ENCODE measurements at places on chromosomes 11 and 22.

DNA sequence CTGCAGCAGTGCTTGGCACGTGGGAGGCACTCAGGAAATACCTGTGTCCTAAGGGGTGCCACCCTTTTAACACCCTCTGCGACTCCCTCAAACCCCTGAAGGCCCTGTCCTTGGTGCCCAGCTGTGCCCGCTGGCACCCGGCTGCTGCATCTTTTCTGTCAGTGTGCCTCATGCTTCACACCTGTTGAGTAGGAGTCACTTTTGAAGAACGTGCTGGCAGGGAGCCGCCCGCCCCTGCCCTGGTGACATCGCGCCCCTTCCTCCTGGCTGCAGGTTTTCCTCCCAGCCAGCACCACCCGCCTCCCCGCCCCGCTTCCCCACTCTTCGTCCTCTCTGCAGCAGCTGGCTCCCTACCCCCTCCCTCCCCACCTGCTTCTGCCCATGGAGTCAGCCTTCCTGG lies 17.8 kb downstream of the FRMD8 start:
- DNase-seq: no peak

- DNase-seq: no peak
Measured at GRCh38 chr11:75301131-75301530, 50.3 kb downstream of the ARRB1 start.

DNA sequence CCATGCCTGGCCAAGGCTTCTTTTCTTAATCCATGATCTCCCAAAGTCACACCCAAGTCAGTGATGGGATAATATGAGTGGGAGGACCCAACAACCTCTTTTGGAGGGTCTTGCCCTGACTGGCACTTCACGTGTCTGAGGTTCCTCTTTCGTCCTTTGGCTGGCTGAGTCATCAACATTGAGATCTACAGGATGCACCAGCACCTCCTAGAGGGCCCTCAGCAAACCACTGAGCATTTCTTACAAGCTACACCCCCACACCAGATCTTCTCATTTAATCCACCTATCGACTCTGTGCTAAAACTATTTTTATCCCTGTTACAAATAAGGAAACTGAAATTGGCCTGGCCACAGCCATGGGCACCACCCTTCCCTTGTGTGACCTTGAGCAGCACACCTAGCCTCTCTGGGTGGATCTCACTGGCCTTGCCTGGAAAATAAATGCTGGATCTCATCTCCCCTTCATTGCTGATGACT lies 63.4 kb downstream of the FLI1 start:
- DNase-seq: peak; percentile 61

DNA sequence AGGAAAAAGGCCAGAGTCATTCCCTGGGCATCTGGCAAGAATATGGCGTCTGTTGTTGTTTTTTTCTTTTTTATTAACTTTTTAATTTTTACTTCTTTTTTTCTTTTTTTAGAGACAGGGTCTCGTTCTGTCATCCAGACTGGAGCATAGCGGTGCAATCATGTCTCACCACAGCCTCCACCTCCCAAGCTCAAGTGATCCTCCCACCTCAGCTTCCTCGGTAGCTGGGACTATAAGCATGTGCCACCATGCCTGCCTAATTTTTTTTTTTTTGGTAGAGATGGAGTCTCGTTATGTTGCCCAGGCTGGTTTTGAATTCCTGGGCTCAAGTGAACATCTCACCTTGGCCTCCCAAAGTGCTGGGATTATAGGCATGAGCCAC lies 54.0 kb upstream of the PRDM11 start:
- no peak for DNase-seq

GRCh38 chr11:9982796-9983579 lies 311.0 kb downstream of the SBF2 start:
- peak; percentile 43 for DNase-seq

GRCh38 chr11:111911563-111912401 lies at the start of gene CRYAB:
Gene CRYAB (minus strand): TSS chr11:111911770. CDS start chr11:111911724, 46 bp downstream.
- DNase-seq: peak; percentile 73

GRCh38 chr22:37275622-37276021 lies 6.7 kb upstream of the CYTH4 start:
- DNase-seq: no peak

DNA sequence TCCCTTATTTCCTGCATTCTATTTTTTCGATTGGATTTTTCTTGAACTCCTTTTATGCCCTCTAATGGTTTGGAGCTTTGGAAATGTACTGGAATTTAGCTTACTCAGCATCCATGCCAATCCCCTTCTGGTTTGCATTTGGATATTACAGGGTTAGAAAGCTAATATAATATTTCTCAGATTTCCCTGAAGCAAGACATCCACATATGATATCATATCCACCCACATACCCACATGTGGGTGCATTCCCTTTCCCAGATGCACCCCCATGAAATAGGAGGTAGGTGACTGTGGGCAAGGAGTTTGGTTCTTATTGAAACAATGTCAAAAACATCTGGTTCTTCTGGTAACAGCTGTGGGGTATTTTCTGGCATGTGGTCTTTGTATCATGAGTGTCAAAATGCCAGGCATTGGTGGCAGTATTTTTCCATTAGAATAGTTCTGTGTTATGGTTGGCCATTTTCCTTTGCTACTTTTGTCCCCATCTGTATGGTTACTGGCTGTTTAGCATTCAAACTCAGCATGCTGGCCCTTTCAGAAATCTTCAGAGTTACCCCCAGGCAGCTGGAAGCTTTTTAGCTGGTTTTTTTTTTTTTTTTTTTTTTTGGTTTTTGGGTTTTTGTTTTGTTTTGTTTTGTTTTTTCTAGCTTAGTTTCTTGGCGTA lies 32.7 kb upstream of the DDX10 start:
- DNase-seq: no peak

DNA sequence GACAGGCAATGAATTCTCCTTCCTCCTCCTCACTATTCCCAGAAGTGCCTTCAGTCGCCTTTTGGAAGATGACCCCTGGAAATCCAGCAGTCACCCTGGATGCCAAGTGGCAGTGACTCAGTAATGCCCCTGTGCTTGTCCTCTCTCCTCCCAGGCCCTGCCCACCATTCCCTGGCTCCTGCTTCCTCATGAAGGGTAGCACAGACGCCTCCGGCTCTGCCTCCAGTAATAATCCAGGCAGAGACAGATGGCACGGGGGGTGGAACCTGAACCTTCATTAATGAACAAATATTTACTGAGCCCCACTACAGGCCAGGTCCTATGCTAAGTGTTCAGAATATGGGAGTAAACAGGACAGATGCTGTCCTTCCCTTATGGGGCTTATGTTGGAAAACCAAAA lies 23.2 kb downstream of the SYT13 start:
- DNase-seq: no peak

- DNase-seq: no peak
Measured at GRCh38 chr22:45910928-45911467, 66.0 kb downstream of the WNT7B start.

- DNase-seq: peak; percentile 78
Measured at GRCh38 chr11:122046846-122047245, 69.2 kb downstream of the BLID start.

DNA sequence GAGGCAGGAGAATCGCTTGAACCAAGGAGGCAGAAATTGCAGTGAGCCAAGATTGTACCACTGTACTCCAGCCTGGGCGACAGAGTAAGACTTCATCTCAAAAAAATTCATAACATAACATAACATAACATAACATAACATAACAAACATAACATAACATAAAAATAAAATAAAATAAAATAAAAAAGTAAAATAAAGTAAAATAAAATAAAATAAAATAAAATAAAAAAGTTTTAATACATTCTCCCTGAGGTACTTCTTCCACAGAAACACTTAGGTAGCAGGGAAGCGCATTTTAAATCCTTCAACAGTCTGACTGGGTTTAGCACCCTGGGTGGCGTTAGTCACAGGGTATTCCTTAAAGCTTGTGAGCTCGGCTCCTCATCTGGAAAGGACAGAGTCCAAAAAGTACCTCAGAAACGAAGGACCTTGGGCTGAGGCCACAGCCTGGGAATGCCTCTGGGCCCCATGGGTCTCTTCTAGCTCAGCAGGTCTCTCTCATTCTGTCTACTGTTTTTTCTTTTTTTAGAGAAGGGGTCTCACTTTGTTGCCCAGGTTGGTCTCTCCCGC lies 41.7 kb downstream of the MICAL3 start:
- no peak for DNase-seq

DNA sequence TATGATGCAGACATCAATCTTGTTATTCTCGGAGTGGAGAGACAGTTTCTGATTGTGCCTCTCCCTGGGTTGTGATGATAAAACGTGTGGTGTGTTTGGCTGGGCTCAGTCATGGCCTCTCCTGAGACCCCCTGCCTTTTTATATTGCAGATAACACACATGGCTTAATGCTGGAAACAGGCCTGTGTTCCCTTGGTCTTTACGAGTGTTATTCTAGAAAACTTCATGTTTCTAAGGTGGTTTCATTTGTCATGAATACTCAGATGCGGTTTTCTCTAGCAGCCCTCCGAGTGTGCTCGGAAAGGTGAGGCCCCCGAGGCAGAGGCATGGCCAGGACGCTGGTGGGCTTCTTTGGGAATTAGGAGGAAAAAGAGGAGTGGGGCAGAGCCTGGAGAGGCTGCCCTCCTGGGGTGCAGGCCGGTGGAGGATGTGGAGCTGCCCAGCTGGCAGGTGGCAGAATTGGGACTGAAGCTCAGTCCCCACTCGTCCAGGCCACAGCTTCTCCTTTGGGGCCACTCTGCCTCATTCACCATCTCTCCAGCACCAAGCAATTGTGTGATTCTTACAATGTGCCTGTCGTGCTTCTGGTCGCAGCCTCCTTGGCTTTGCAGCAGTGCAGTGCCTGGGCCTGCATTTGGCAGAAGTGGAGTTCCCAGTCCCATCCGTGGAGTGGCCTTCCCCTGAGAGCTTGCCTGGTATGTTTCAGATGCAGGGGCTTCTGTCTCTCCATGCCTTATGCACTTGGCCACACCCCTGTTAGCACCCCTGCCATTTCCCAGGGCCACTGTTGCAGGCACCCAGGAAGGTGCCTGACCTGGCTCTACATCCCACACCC lies 309.6 kb downstream of the TBC1D22A start:
- no peak for DNase-seq

GRCh38 chr22:43478621-43479300 lies 66.9 kb downstream of the MPPED1 start:
- no peak for DNase-seq

- DNase-seq: peak; percentile 31
Measured at GRCh38 chr22:44723801-44724200, 21.8 kb downstream of the PRR5 start.

- peak; percentile 72 for DNase-seq
Measured at GRCh38 chr11:9206496-9206895, 58.7 kb downstream of the DENND5A start.

DNA sequence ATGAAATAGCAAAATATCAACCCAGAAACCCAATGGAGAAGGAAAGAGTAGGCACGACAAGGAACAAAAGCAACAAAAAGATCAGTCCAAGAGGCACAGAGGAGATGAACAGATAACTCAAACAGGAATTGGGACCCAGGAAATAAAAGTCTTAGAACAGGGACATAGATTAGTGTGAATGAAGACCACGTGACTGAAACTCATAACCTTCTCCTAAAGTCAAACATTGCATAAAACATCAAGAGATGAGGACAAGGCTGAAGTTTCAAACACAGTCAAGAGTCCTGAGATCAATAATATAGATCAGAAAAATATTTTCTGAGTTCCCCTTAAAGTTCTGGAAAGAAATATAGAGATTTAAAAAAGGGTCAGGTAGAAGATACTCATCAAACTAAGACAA lies 24.4 kb upstream of the OR56B4 start:
- DNase-seq: no peak

GRCh38 chr11:12245549-12246016 lies 131.8 kb upstream of the PARVA start:
- DNase-seq: no peak

DNA sequence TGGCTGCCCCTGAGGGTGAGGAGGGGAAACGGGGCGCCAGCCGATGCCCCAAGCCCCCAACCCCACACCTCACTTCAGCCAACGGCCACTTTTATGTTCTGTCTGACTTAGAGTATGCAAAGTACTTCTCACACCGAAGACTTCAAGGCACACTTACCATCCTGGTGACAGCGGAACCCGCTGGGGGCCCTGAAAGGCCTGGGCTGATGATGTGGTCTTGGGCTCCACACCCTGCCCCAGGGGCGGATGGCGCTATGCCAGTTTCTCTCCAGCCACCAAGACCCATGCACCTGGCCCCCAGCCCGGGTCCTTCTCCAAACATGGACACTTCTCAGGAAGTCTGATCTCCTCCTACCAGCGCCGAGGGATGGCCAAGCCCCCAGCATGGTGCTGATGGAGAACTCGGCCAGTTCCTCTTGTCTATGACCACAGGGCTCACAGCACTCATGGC lies 175.4 kb downstream of the CTTN start:
- DNase-seq: no peak

DNA sequence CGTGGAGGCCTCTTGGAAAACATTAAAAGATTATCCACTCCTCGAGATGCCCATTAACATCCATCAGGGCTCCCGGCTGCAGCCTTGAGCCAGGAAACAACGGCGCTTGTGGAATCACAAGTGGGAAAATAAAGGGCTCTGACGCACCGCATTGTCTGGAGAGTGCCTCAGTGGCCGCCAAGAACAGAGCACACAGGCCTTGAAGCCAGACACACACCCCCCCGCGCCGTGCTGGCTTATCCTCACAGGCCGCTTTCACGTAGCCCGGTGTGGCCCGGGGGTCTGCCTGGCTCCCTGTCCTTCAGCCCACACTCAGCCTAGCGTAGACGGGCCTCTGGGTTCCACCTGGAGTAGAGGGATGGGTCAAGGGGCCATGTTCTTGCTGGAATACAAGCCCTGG lies 1020.5 kb downstream of the BRD1 start:
- no peak for DNase-seq

- peak; percentile 82 for DNase-seq
Measured at GRCh38 chr11:36540998-36541397, 26.8 kb upstream of the RAG1 start.

GRCh38 chr22:45903355-45904135 lies 73.4 kb downstream of the WNT7B start:
- peak; percentile 65 for DNase-seq

GRCh38 chr22:36587289-36588154 lies 58.6 kb upstream of the EIF3D start:
- DNase-seq: peak; percentile 42

DNA sequence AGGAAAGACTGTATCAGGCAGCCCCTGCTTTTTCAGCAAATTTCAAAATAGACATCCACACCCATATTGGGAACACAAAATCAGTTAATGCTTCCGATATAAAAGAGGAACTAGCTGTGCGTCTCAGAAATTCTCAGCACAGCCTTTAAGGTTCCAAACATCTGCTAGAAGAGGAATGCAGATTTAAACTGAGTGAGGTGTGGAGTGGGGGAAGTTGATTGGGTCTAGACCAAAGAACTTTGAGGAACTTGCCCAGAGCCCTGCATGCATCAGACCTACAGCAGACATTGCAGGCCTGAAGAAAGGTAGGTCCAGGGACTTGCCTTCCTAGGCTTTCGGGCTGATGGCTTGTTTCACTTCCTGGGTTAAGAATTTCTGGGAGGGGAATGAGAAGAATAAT lies at the start of gene MS4A4A:
MS4A4A (plus strand) TSS at position 255 of the 400 bp plus-strand sequence; CDS start at position 265, 10 bp downstream.
- DNase-seq: no peak

All from cardiac fibroblast (primary cell).